Vagina (tissue), 2 donors: ENCODE measurements at places on chromosomes 6 and 20.
A peak's percentile ranks its signal among the peaks of the same experiment; 100 is the strongest.

DNA sequence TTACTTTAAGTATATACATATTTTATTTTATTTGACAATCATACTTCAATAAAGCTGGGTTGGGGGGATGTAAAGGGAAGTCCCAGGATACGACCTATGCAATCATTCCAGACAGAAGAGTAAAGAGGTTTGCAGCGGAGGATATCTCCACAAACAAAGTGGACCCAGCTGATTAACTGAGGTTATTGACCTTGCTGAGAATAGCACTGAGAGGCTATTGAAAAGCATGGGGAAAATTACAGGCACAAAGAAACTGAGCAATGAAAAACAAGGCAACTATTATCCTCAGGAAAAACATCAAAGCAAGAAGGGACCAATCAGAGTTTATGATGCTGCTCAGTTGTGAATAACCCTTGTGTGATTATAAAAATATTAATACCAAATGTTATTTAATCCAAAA, 32.6 kb downstream of the SERPINB1 start:
- no peak for DNase-seq

- DNase-seq: no peak
Observed at GRCh38 chr6:136225496-136225895, 24.6 kb downstream of the MTFR2 start.

GRCh38 chr6:11497881-11498280, 39.7 kb upstream of the TMEM170B start:
- DNase-seq: no peak

GRCh38 chr20:35062478-35062877, 30.1 kb downstream of the TRPC4AP start:
- DNase-seq: no peak

GRCh38 chr6:143264986-143265764, 185.3 kb downstream of the ADAT2 start:
- no peak for DNase-seq

GRCh38 chr20:25276533-25277050, 28.7 kb downstream of the PYGB start:
- DNase-seq: no peak

- no peak for DNase-seq
Observed at GRCh38 chr20:41355192-41355591, 11.4 kb downstream of the EMILIN3 start.

DNA sequence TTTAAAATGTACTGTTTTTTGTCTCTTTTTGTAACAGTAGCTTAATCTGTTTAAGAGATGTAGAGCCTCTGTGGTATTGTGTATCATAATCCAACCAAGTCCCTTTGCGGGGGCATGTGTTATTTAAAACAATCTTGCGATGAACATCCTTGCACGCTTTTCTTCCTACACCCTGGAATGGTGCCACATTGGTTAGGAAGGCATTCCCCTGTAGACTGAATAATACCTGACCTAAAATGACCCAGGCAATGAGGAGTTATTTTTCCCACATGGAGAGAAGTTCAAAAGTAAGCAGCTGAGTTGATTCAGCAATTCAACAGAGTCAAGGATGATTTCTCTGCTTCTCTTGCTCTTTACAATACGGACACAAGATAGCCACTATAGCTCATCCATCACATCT, 142.0 kb upstream of the PMEPA1 start:
- DNase-seq: no peak

DNA sequence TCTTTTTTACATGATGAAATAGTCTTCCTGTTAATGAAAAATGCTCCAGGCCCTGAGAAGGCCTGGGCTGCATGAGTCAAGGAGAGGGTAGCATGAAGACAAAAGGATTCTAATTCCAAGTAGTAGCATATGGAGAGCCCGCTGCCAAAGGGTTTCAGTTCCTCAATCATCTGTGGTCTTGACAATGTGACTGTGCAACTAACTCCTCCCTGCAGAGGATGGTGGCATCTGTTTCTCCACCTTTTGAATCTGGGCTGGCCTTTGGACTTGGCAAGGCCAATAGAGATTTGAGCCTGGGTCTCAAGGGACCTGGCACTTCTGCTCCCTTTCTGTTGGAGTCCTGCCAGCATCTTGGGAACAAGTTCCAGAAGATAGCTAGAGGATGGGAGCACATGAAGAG, 35.1 kb upstream of the ANKEF1 start:
- no peak for DNase-seq

GRCh38 chr6:116764961-116765841, at the start of gene FAM162B:
Gene FAM162B, minus strand, starts transcription at chr6:116765719. Its CDS starts 143 bp downstream, at chr6:116765576.
- DNase-seq: no peak

DNA sequence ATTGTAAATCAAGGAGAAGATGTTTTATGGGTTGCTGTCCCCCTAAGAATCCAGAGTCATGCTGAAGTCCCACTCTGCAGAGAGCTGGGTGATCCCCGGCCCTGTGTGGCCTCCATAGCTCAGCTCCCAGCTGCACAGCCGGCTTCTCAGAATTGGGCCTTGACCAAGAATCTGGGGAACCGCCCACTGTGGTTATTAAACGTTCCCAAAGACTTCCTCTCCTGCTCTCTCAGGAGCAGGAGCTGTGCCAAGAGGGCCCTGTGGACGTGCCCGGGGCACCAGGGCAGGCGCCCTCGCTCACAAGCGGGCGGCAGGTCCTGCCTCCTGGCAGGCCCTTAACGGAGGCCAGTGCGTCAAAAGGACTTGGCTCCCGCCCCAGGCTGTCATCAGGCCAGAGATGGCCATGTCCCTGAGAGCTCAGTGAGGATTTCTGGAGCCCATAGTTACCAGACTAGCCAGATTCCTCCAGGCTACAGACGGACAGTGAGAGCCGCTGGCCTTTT, 30.4 kb downstream of the ZC3H12D start:
- DNase-seq: peak; percentile 93

DNA sequence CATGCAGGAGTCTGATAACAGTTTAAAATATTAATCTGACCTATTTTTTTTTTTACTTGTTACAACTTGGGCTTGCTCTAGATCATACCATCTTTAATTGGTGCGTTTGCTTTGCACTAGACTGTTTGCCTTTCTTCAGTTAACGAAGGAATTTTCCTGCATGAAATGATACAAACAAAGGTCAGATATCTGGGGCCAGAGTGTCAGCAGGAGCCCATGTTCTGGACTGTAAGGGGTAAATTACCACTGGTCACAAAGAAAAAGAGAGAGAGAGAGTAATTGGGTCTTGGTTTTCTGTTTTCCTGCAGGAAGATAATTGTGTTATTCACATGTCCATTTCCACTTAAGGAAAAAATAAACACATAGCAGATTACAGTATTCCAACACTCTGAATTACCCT, 399.4 kb upstream of the MARCKS start:
- DNase-seq: no peak

- no peak for DNase-seq
Observed at GRCh38 chr6:19697744-19698290, 139.4 kb upstream of the ID4 start.

GRCh38 chr6:136175873-136176272, 74.2 kb downstream of the MTFR2 start:
- DNase-seq: no peak

- no peak for DNase-seq
Observed at GRCh38 chr6:161676586-161676985, 402.7 kb upstream of the AGPAT4 start.

DNA sequence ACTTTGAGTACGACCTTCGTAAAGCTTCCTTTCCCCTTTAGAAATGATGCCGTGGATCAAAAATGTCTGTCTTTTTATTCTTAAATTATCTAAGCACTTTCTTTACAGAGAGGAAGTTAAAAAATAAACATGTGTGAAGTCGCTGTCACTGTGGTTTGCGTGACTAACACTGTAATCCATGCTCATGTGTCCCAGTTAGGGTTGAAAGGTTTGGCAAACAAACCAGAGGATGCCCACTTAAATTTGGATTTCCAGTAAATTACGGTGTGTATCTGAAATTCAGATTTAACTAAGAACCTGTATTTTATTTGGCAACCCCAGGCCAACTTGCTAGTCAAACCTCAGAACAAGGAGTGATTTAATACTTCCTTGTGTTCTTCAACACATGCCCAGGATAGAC, 21.1 kb downstream of the HLA-DRB1 start:
- no peak for DNase-seq

DNA sequence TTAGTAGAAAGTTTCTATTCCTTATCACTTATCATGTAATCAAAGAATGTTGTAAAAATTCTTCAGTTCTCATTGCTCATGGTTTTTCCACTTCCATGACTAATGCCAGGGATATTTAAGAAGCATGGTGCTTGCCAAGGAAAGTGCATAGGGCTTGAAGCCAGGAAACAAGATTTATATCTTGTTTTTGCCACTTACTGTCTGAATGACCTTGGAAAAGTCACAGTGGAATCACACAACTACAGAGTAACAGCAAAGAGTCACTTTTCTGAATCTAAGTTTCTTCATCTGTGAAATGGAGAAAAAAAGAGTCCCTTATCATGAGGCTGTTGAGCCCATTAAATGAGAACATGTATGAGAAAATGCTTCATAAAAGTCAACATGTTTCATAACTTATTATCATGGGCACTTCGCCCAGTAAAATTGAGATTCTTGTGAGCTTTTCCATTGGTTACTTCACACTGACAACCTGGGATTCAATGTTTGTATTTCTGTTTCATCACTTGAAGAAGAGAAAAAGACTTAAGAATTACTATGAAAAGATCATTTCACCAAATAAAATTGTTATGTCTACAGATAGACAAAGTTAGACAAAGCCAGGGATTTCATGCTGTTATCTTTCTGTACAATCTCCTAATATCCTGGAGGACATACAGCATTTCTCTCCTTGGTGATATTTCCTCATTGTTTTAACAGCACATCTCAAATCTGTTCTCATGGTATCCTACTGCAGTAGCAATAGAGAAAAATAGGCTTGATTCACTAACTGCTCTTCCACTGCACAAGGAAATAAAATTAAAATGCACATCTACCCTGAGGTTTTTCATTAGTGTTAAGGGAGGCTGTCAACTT, 7.6 kb upstream of the BMP5 start:
- no peak for DNase-seq

DNA sequence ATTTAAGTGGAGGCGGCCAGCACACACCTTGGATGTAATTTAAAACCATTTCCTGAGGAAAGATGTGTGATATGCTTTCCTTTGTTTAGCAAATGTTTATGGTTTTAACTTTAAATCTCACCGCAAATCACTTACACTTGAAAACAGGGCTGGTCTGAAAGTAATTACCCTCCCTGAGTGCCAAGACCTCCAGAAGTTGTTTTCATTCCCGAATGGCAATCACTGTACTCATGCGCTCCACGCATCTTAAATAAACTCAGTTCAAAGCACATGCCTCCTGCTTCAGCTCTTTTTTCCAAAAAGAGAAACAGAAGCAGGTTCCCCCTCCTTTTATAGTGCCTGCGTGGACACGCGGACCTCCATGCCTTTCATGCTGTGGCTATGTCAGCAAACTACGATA, 224.0 kb downstream of the SMOC2 start:
- no peak for DNase-seq

DNA sequence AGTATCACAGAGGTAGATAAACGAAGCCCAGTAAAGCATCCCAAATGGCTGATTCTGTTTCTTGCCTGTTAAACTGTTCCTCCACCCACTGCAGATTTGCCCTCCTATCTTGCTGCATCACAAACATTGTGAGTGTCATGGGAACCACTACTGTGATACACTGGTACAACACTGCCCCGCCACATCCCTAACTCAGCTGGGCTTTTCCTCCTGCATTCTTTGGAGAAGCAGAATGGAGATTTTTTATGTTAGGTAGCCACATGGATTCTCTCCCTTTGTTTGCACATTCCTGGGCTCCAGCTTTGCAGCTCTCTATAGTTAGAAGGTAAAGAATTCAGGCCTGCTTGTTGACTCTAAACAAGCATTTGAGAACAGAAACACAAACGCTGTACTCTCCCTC, 234.1 kb downstream of the TMEM242 start:
- DNase-seq: no peak
